Right forelimb (tissue), 1 donor: ENCODE measurements at places on chromosomes 12 and 14.

- no peak for DNase-seq
Observed at GRCh38 chr14:71959055-71959454, 26.8 kb downstream of the RGS6 start.

- DNase-seq: no peak
Observed at GRCh38 chr12:129994634-129995033, 90.8 kb upstream of the TMEM132D start.

DNA sequence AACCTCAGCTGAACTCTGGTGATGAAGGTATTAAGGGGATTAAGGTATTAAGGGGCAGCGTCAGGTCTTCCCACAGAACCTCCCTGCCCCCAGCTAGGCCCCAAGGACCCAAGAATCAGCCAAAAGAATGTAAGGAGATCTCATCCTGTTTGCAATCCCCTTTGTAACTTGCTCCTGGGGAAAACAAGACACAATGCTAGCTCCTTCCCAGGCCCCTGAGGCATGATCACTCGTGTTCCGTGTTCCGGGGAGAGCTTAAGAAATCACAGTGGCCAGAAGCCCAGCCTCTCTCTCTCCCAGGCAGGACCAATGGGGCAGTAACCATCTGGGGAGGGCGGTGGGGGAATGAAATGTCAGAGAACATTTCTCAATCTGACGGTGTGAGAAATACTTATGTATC lies 33.2 kb downstream of the PIGH start:
- DNase-seq: no peak

GRCh38 chr12:47067771-47068431 lies 11.5 kb upstream of the PCED1B start:
- DNase-seq: no peak

DNA sequence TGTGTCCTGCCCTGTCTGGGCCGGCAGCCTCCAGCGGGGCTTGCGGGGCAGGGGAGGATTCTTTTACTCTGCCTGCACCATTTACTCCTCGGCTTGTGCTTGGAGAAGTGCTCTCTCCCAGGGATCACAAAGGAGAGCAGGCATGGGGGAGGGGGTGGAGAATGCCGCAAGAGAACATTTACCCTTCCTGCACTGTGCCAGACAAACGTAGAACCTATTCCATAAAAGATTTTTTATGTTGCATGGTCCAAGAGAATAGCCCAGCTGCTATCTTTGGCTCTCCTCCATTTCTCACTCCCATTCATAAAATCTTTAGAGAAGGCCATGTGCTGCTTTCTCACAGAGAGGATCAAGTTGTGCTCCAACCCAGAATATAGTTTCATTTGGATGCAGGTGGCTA lies 159.4 kb downstream of the SPTSSA start:
- DNase-seq: peak; percentile 51

- DNase-seq: no peak
Observed at GRCh38 chr12:82963956-82964355, 277.2 kb downstream of the TMTC2 start.

DNA sequence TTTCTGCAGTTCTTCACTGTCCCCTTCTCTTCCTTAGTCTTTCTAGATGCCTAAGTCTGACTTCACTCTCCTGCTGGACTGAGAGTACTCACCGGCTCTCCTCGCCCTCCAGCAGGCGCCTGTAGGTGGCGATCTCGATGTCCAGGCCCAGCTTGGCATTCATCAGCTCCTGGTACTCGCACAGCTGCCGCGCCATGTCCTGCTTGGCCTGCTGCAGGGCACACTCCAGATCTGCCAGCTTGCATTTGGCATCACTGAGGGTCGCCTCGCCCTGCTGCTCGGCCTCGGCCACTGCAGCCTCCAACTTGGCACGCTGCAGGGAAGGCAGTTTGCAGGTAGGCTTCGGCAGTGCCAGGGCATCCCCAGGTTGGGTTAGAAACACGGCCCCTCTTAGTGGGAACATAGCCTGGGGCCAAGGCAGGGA lies 5.2 kb downstream of the KRT84 start:
- no peak for DNase-seq

DNA sequence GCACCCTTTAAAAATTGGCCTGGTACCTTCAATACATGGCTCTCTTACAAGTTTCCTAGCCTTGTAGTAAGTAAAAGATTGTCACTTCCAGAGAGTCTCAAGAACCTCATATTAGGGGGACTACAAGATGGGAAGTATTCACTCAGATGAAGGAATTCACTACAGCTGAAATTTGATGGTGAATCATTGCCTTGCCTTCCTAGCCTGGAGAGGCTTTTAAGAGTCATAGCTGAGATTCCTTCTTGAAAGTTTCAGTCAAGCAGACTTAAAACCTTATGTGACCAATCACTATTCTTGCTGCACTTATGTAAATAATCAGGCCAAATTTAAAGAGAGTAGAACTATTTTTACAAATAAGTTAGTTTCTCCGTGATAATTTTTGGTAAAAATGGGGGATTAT lies 451.6 kb downstream of the TRHDE start:
- DNase-seq: no peak

- DNase-seq: no peak
Observed at GRCh38 chr14:100262545-100262944, 23.6 kb downstream of the YY1 start.

DNA sequence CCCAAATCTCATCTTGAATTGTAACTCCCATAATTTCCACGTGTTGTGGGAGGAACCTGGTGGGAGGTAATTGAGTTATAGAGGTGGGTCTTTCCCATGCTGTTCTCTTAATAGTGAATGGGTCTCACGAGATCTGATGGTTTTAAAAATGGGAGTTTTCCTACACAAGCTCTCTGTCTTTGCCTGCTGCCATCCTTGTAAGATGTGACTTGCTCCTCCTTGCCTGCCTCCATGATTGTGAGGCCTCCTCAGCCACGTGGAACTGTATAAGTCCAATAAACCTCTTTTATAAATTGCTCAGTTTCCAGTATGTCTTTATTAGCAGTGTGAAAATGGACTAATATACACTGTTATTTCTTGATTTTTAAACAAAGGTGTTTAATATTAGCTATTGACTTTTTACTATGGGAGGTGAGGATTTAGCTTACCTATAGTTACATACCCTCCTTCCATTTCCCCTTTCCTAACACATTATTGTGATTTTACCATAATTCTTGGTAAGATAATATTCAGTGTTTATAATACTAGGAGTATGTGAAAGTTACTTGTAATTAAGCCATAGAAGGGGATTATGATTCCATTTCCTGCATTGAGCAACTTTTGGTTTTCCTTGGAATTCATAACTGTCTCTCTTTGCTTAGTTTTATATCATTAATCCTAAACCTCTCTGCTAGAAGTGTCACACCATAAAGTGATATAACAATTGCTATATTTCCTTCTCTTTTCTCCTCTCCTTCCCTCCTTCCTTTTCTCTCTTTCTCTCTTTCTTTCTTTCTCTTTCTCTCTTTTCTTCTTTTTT lies 151.0 kb upstream of the KRAS start:
- no peak for DNase-seq

- DNase-seq: peak; percentile 32
Observed at GRCh38 chr14:101069666-101070362, 166.3 kb upstream of the RTL1 start.

DNA sequence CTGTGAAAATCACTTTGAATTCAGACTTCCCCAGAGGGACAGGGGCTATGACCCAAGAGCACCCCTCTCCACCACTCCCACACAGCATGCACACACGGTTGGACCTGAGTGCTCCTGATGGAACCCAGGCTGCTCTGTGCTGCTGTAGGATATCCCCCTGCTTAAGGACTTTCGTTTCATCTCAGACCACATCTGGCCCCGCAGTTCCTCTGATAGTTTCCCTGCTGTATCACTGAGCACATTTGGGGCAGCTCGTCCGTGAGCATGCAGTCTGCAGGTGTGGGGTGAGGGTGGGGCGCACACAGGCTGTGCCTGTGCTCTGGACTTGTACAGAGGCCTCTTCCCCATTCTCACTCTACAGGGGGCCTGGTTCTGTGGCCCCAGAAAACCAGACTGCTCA lies 345.2 kb upstream of the FKBP4 start:
- no peak for DNase-seq

DNA sequence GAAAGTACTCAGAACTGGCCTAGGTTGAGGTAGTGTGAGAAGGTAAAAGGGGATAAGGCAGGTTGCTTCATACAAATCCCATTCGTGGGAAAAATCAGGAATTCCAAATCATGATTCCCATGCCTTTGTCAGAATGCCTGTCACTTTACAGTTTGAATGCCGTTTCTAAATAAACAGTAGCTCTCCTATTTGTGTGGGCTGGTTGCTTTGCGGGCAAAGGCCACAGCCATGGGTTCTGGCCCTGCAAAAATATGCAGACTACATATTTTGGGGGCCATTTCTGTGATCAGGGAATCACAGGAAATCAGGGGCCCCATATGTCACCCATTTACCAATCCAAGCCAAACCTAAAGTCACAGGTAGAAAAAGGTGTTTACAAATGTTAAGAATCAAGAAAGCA lies 161.3 kb upstream of the BMP4 start:
- no peak for DNase-seq

GRCh38 chr14:88590173-88590572 lies 27.3 kb downstream of the ZC3H14 start:
- no peak for DNase-seq

DNA sequence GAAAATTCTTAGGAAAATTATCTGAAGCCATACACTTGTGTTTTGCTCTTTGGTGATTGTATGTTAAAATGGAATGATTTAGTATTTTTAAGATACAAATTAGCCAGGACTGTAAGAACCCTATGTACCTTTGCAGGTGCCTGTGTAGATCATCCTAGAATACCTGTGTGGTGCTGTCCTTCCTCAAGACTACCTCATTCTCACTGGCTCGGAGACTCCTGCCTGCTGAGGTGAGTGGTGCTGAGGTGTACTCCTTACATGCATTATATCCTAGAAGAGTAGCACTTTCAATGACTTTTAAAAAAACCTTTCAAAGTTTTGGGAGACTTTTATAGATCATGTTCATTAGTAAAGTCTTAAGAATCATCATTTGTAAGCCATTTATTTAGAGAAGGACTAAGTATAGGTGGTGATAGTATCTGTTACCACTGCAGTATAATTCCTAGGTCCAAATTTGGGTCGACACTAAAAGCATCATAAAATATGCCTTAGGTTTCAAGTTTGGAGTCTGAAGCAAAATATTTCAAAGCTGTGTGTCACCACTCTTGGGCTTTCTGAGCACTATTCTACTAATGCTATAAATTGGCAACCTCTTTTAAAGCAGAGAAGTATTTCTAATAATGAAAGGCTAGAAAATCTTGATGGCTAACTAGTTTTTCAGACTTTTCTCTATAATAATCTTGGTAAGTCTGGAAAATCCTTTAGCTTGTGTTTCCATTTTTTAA lies 36.6 kb downstream of the RASSF8 start:
- no peak for DNase-seq

DNA sequence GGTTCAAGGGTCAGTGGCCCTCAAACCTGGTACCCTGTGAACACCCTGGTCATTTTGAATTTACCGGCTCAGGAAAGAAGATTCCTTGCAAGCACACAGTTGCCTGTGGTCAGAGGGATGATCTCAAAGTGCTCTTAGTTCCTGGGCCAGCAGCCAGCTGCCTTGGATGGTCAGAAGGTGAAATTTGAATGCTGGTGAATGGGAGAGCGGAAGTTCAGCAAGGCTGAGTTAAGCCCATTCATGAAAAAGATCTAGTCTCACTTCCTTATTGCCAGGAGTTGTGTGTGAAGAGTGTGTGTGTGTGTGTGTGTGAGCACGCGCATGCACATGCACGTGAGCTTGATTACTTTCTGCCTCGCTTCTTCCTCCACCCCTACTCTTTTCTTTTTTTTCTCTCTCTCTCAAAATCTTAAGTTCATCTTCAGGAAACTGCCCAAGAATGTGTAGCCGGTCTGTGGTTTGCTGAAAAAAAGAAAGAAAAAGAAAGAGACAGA lies 155.5 kb upstream of the CCND2 start:
- peak; percentile 50 for DNase-seq

- DNase-seq: no peak
Observed at GRCh38 chr12:62686938-62687337, 220.3 kb downstream of the MON2 start.

GRCh38 chr12:9755567-9755966 lies 5.1 kb downstream of the CD69 start:
- no peak for DNase-seq

- DNase-seq: no peak
Observed at GRCh38 chr14:31727797-31728196, 166.6 kb downstream of the NUBPL start.

GRCh38 chr14:33932576-33933345 lies 18.1 kb downstream of the EGLN3 start:
- no peak for DNase-seq

GRCh38 chr12:110809149-110809548 lies 37.6 kb upstream of the CCDC63 start:
- DNase-seq: no peak

- no peak for DNase-seq
Observed at GRCh38 chr12:27652174-27652763, 44.0 kb upstream of the REP15 start.

DNA sequence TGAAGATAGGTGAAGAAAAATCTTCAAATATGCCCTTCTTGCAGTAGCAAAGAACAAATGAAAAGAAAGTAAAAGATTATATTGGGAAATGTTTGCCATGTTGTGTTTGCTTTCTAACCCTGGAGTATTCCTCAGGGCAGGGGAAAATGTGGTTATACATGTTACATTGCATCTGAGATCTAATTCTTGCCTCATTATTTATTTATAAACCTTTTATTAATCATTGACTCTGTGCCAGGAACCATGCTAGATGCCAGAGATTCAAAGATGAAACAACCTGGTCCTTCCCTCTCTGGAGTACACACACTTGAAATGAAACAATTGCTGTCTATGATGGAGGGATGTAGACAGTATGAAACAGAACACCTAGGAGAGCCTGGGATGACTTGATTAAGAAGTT lies 128.1 kb upstream of the HMGA2 start:
- DNase-seq: no peak

DNA sequence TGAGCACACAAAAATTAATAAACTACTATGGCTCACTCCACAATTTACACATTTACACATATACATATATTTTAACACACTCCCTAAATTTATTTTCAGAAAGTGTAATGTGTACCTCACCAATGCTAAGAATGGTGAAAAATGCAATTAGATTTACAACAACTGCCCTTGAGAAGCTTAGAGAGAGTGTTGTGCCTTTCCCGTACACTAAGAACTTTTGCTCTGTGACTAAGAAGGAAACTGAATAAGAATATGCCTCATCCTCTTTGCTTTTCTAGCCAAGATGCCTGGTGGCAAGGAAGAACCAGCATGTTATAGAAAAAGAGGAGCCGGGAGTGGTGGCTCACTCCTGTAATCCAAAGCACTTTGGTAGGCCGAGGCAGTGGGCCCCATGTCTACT lies 62.3 kb downstream of the SINHCAF start:
- no peak for DNase-seq

GRCh38 chr12:91172096-91172495 lies 10.5 kb downstream of the DCN start:
- no peak for DNase-seq

- no peak for DNase-seq
Observed at GRCh38 chr12:64730588-64730969, 28.6 kb downstream of the GNS start.
